SHP77 treated with DMSO at 0.1 percent for 48 hours (cell line): ENCODE measurements at places on chromosomes 2 and 18.

DNA sequence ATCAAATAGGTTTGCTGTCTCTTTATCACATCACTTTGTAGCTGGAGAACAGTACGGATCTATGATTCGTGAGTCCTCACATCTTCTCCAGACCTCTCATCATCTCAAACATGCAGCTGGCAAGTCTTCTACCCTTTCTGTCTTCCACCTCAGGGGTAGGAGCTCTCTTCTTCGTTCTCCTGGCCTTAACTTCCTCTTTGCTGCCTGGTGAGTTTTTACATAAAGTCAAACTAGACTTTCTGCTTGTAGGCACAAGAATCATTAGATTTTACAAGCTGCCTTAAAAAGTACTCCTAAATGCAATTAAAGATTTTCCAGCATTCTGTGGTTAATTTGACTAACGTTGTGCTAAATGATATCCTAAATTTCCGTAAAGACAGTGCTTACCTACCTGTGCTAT, 43.7 kb upstream of the TANK start:
- DNase-seq = no peak

GRCh38 chr2:149119368-149119767, 80.9 kb downstream of the LYPD6B start:
- no peak for DNase-seq

DNA sequence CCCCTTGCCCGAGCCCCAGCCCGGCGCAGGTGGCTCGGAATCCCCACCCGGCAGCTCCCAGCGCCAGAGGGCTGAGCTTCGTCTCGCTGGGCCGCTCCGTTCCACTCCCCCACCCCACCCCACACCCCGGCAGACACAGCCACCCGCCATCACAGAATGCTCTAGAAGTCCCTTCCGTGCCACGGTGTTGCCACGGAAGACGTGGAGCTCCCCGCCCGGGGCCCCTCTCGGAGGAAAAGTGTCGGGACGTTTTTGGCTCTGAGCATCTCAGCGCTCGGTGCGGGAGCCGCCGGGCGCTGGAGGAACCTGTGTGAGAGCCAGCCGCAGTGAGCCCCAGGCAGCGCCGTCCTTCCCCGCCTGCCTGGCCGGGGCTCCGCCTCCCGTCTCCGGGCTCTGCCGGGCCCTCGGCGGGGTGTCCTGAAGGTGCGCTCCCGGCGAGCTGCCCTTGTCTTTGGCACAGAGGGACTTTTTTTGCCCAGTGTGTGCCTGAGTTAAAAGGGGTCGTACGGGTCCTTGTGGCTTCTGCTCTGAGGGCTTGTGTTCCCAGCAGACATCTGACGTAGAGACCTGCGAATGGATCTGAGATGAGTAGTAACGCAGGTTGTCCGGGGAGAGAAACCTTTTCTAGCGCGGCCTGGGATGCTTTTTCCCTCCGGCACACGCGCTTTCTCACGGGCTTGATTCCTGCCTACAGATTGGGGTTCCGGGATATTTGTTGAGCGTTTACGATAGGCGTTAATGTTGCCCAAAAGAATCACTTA, 1.8 kb downstream of the ZCCHC2 start:
- DNase-seq = no peak

GRCh38 chr2:226020956-226021355, 621.4 kb downstream of the NYAP2 start:
- no peak for DNase-seq

DNA sequence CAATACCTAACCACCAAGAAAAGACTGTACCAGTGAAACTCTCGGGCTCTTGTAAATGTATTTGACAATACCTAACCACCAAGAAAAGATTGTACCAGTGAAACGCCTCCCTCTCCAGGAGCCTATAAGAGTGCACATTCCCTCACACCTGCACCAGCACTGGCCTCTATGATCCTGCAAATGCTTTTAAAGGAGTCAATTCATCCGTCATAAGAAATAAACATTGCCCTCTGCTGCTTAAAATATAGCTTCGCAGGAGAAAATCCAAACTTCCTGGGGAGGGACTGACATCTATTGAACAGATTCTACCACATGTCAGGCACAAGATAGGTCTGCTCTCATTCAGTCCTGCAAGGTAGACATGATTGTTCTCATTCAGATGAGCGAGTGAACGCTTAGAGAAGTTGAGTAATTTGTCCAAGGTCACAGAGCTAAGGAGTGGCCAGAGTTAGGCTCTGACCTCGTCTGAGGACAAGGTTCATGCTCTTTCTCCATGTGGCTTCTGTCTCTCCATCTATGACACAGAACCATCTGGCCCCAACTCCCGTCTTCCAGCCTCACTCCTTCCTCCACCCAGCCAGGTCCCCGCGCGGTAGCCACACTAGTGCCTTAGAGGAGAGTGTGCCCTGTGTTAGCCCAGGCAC, 38.7 kb downstream of the MCFD2 start:
- DNase-seq = no peak

GRCh38 chr2:15527074-15527739, 33.9 kb downstream of the NBAS start:
- DNase-seq = no peak

GRCh38 chr2:38155-38554, 8.2 kb downstream of the FAM110C start:
- no peak for DNase-seq

DNA sequence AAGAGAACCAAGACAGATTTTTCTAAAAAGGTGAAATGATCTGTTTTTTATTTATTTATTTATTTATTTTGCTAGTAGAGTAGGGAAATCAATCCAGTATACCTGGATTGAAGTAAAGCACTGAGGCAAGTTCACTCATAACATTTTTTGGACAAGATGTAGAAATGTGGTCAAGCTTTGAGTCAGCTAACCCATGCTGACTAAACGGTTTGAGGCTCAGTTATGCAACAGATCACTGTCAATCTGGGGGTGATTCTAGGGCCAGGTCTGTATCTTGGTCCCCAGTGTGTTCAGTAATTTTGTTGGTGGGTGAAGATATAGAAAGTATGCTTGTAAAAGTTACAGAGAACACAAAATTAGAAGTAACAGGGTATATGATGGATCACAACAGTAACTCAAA, 60.2 kb downstream of the RMDN2 start:
- no peak for DNase-seq

DNA sequence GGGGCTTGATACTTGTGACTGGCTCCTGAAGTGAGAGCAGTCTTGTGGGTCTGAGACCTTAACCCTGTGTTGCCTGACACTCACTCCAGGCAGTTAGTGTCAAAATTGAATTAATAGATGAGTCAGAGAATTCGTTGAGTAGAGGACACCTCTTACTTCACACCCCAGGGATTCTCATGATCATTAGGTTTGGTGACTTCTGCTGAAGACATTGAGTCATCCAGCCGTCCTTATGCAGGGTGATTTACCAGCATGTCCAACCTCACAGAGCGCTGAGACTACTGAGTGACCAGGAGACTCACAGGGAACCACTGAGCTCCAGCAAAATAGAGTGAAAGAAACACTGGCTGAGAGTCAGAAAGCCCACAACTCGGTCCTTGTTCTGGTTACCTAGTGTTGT, 36.0 kb upstream of the EVA1A start:
- DNase-seq = no peak
